ENCODE measurements at places on chromosomes 7 and 10. TPM values are rescaled to one million over a fixed set of nuclear protein-coding genes. Genes with fewer than 3 reads are reported as not detected.

CPN1 gene
- not detected for total RNA-seq

GRCh38 chr10:52955337-52955736 lies 182.8 kb upstream of the MBL2 start:
- no peak for DNase-seq

DNA sequence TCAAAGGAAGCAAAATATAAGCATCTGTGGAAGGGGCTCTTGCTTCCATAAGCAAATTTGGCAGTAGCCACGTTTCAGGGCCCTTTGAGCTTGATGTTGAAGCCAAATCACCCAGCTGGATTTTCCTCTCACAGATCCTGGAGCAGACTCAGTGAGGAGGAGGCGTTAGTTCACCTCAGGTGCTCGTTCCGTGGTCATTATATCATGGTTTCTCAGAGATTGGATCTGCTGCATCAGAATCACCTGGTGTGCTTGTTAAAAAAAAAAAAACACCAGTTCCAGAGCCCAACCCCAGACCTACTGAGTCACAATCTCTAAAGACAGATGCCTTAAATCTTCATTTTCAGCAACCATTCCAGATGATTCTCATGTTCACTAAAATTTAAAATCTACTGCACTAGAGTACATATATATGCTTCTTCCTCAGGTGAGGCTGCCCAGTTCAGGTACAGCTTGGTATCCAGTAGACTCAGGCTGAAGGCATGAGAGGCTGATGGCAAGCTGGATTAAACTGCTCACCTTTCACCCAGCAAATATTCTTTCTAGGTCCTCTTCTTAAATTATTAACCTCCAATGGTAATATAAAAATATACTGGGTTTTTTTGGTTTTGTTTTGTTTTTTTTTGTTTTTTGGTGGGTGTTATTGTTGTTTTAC lies 24.9 kb downstream of the TFAM start:
- no peak for DNase-seq

OR2A5 gene
- total RNA-seq: not detected

CDC14C gene
- not detected for total RNA-seq

DNA sequence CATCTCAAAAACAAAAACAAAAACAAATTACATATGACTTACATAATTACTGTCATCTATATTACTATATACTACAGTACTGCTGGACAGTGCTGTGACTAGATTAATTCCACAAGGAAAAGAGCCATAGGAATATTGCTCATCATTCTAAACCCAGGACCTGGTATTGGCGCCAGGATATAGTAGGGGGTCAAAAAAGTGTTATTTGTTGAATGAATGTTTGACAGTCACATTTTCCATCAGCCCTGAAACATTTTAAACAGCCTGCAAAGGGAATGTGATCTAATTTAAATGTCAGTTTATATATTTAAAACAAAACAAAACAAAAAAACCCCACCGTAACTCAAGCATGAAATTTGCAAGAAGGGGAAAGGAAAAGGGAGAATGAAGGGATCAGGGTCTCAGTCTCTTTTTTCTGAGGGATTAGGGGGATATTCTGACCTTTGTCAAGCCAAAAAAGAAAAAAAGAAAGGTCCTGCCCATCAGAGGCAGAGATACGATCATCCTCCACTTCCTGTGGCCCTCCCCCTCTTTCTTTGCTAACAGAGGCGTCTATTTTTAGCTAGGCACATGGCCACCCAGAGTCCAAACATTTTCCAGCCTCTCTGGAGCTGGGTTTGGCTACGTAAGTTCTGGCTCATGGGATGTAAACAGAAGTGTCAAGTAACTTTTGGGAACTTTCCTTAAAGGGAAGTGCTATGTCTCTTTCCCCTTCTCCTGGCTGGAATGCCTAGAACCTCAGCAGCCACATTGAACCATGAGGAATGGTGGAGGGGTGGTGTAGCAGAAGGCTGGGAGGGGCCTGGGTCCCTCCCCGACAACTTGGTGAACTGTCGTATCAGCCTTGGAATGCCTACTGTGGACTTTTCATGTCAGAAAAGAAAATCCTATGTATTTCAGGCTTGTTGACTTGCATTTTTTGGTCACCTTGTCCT lies 44.6 kb upstream of the DLG5 start:
- peak; percentile 93 for DNase-seq

ACHE gene
- 112 TPM for total RNA-seq

DNA sequence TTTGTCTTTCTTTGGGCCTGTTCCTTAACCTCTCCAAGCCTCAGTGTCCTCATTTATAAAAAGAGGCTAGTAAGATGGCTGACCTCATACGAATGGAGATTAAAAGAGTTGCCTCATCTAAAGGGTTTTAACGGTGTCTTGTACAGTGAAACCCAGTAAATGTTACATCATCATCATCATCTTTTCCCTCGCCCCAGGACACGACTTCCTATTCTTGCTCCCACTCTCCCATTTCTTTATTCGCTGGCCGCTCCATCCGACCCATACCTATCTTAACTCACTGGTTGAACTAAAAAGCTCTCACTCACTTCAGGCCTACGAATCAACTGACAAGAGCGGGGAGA lies 554 bp downstream of the FRA10AC1 start:
- no peak for DNase-seq

DNA sequence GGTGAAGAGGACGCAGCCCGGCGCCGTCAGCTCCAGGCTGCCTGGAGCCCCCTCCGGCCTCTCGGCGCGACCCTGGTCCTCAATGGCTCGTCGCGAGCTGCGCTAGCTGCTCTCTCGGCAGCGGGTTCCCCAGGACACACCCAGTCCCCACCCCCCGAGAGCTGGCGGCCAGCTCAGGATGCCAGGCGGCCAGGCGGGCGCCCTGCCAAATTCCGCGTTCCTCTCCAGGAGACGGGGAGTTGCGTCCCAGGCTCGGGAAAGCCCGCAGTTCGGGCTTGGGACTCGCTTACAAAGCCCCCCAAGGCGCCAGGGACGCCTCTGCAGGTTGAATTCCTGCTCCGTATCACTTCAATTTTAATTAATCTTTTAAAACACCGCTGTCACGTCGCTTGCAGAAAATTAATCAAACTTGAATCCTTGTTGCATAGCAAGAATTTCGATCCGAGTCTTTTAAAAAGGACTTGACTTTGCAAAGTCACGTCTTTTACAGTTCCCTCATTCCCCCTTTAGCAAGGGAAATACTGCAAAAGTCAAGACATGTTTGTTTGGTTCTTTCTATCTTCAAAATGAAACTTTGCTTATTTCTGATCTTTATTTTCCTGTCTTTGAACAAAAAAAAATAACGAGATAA lies 28.2 kb downstream of the SKIDA1 start:
- peak; percentile 97 for DNase-seq

DNA sequence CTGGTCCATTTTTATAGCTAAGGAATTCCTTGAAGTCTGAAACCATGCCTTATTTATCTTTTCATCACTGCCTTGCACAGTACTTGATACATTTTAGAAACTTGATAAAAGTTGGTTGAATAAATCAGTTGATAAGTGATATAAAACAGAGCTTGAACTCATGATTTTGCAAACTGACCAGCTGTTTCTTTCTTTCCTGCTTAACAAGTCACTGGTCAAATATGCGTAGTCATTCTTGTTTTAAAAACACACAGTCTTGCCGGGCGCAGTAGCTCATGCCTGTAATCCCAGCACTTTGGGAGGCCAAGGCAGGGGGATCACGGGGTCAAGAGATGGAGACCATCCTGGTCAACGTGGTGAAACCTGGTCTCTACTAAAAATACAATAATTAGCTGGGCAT lies 6.3 kb downstream of the TPST1 start:
- no peak for DNase-seq

- DNase-seq: no peak
These were observed 47.3 kb downstream of the NCAPG2 start for GRCh38 chr7:158657189-158657746.

ANKRD61 gene
- not detected for total RNA-seq

DNA sequence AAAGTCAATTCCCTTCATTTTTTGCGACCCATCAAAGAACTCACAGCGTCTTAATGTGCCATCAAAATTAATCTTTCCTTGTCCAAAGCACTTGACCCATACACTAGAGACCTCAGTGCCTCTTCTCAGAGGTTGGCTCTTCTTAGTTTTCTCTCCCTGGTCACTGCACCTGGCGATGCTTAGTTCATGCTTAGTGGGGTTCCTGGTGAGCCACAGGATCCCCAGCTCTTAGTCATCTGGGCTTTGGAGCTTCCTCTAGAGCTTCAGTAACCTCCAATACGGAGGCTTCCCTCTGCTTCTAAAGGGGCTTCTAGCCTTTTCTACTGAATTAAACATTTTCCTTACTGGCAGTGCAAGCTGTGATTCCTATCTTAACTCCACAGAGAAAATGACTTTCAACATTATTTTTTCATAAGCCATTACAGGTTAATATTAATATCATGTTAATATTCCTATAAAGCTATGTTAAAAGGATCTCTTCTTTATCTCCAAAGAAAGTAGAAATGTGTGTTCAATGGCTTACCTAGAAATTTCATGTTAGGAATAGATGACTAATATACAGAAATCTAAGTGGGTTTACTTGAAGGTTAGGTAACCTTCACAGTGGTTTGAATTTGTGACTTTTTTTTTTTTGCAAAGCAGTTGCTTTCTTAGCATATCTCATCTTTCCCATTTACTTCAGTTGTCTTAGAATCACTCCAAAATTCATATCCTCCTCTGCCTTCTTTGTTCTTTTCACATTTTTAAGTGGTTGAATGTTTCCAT lies 295.2 kb downstream of the CAMK1D start:
- no peak for DNase-seq

TMEM139 gene
- 0.51 TPM for total RNA-seq

GRCh38 chr7:83796760-83797159 lies 147.8 kb upstream of the SEMA3E start:
- no peak for DNase-seq

PRKAR2B gene
- 10.9 TPM for total RNA-seq

- no peak for DNase-seq
These were observed 25.9 kb downstream of the SFXN4 start for GRCh38 chr10:119139464-119140067.

- DNase-seq: no peak
These were observed 28.9 kb upstream of the EZH2 start for GRCh38 chr7:148912758-148913541.

GRCh38 chr7:20030417-20030816 lies 186.8 kb downstream of the MACC1 start:
- DNase-seq: no peak

DNA sequence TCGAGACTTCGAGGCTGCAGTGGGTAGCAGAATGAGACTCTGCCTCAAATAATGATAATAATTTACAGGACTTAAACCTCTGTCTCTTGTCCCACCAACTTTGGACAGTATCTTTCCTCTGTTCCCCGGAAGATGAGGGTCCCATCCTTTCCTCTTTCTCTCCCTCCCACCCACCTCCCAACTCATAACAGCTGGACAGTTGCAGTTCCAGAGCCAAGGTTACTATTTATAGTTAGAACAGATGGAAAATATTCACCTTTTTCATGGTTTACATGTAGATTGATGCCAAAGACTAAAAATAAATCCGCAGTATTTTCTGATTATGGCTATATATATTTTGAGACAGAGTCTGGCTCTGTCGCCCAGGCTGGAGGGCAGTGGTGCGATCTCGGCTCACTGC lies 31.6 kb upstream of the SUN1 start:
- peak; percentile 46 for DNase-seq

DNA sequence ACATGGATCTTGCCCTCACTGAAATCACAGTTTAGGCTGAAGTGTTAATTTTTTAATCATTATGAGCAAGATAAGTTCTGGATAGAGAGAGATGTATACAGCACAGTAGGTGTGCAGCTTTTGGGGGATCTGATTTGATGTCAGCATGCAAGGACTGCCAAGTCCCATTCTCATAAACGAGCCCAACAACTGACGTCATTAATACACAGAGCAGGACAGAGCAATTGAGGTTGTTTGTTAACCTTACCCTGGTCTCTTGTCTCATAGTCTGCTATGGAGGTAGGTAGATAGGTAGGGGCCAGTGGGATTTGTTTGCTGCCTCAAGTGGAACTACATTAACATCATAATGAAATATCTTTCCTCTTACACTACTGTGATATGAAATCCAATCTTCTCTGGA lies 8.6 kb upstream of the TMEM229A start:
- DNase-seq: no peak

SP8 gene
- total RNA-seq: not detected

DNA sequence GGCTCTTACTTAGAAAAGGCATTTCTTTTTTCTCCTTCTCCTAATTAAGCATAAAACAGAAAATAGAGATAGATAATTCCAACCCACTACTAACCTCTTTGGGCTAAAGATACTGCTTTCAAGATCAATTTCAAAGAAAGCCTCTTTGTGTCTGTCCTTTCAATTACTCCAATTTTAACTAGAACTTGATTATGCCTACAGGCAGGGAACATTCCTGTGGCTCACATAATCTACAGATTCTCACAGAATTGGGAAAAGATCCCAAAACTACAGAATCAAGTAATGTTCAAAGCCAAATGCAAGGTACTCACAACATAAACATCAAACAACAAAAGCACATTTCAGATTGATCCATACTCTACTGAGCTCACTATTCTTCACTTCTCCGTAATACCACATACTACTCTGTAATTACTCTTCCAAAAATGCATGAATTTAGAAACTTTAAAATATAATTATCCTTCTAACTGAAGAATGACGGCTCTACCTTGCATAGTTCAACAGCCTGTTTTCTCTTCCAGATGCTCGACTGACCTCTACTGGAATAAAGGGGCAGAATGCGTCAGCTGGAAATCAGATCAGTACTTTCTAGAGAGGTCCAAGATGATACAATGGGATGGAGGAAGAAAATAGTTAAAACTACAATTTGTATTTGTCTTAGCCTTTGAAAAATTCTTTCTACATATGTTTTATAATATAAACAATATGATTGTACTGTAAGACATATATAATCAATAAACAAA lies 3.9 kb downstream of the MTERF1 start:
- peak; percentile 25 for DNase-seq

- no peak for DNase-seq
These were observed 553.0 kb downstream of the GRM8 start for GRCh38 chr7:126699707-126700106.

ELFN1 gene
- 4.3 TPM for total RNA-seq

- DNase-seq: peak; percentile 41
These were observed 1.0 kb downstream of the UBTD1 start for GRCh38 chr10:97499561-97500296.

TNRC18 gene
- total RNA-seq: 63.0 TPM

DNA sequence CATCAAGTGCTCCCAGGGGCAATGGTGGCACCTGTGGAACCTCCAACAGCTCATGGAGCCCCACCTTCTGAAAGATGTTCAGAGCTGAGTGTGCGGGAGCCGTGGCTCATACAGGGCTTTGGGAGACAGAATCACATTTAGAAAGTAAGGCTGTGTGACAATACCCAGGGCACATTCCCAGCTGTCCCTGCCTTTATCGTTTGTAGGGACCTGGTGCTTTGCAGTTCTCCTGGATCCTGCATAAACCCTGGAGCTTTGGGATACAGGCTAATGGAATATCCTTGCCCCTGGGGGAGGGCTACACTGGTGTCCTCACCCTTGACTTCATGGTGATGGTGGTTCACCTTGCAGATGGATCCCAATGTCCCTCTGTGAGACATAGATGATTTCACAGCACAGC lies 134.8 kb upstream of the LAMB4 start:
- no peak for DNase-seq

GPRIN2 gene
- total RNA-seq: 1.3 TPM

TMEM229A gene
- not detected for total RNA-seq
